GM12891 (cell line): ENCODE measurements at places on chromosomes 5 and 9.

- no peak for DNase-seq
These were observed 73.1 kb upstream of the SAP30L start for GRCh38 chr5:154372661-154373060.

- DNase-seq = no peak
These were observed 369.1 kb upstream of the SGCD start for GRCh38 chr5:155957884-155958283.

GRCh38 chr9:137412431-137412830, 10.5 kb downstream of the EXD3 start:
- DNase-seq = no peak

DNA sequence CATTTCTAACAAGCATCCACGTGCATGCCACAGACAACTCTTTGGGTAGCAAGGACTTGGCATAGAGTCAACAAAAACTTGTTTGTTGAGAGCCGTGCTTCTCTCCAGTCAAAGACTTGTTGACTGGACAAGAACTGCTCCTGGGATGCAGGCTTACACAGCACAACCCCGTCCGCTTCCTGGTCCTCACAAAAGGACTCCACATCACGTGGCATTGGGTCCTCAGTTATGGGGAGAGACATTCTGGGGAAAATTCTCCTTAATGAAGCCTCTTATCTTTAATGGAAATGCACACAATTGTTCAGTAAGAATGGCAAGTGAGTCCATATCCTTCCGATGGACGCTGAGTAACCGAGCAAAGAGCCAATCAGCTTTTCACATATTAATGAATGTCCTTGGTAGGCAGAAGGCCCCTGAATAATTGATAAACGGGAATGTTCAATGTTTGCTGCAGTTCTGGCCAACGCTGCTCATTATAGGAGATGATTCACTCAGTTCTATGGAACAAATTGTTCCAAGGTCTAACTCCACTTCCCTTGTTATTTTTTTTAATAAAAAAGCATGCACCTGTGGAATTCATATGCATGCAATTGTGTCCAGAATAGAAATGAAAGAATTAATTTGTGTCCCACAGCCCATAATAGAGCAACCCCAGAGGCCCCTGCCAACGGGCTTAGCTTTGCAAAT, 97.0 kb upstream of the ZNF366 start:
- no peak for DNase-seq

DNA sequence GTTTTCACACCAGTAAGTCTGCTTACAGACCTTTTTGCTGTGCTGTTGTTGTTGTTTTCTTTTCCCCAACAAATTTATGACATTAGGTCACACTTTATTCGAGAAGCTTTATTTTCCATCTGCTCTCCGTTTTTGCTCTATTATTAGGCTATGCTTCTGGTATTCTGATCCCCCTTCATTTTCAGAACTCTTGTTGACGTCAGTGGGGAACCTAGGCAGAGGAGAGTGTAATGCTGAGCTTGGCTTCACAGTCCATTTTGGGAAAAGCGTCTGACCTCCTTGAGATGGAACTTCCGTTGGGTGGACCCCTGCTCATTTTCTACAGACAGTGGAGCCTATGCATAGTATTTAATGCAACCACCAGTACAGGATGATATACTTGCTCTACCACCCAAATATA, 387.9 kb upstream of the MEF2C start:
- no peak for DNase-seq

DNA sequence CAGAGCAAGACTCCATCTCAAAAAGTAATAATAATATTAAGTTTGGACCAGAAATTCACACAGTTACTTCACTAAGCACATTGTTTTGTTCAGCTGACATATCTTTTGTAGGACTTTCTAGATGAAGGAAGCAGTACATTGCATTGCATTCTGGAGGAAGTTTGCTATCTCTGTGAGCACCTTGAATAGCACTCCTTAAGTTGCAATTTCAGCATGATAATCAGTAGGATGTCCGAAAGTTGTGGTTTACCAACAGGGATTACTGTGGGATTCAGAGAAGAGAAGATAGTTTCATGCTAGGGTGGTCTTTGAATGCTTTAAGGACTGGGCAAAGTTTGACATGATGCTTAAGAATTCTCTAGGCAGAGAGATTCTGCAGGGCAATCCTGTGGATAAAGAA, 18.4 kb upstream of the TTC23L start:
- DNase-seq = no peak

DNA sequence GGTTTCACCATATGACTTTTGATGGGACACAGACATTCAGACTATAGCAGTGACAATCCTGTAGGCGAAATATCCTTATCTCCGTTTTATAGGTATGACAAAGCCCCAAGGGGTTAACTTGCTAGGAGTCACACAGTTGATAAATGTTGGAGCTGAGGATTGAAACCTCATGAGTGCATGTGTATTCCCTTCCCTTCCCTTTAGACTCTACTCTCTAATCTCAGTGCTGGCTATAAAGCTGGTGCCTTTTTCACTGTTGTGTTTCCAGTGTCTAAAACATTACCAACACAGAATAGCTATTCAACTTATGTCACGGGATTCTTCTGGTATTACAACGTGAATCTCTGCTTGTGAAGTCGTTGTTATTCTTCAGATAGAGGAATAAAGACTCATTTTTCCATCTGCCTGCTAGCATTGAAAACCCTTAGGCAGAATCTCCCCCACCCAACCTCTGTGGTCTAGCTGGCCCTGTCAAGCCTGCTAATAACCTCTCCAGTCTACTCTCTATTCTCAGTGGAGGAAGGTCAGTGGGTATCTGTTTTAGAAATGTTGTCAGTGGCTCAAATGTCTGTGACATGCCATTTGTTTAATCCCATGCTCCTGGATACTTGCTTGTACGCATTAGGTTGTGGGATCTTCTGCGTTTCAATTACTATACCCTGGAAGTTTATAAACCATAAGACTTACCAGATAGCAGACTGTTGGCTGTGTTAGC, 121.2 kb downstream of the TLE4 start:
- no peak for DNase-seq

GRCh38 chr9:73073337-73074175, 78.1 kb upstream of the ANXA1 start:
- DNase-seq = no peak

DNA sequence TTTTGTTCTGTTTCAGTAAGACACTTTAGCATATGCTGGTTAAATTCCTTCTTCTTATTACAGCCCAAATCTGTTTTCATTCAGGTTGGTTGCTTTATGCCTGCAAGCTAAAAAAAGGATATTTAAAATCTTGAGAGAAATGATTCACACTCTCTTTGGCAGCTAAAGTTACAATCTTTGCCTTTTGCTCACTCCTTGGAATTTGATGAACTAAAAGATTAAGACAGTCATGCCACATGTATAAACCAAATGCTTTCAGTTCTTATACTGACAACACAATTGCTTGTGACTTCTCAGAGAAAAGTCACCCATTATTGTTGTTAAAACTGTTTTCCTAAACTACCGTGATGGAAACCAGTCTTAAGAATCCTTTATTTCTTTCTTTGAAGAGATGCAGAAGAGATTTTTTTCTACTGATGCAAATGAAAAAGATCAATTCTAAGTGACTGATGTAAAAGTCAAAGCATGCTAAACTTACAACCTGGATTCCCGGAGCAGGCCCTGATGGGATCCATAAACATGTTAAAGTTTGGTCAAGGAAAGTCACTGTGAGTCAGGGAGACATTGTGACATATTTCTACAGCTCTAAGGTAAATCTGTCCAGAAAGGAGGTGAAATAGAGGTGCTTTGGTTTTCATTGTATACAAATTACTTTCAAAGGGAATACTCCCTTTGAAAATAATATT, 144.2 kb upstream of the CDH10 start:
- no peak for DNase-seq

DNA sequence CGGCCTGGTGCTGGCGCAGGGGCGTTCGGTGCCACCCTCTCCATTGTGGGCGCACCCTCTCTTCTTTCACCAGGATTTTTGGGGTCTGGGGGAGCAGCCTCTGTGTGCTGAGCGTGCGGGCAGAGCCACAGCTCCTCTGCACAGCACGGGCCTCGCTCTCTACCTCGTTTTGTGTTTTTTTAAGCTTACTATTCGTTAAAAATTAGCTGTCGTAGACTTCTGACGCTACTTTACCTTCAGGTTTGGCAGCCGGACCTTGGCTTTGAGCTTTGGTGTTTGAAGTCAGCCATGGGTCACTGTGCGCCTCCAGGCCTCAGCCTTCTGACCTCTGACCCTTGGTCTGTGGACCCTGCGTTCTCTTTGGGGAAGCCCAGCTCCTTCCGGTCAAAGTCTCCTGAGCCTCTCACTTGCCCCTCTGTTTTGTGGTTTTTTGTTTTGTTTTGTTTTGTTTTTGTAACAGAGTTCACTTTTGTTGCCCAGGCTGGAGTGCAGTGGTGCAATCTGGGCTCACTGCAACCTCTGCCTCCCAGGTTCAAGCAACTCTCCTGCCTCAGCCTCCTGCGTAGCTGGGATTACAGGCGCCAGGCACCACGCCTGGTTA, 88.2 kb upstream of the CACNA1B start:
- DNase-seq = no peak

GRCh38 chr5:58318468-58318867, 141.4 kb downstream of the PLK2 start:
- no peak for DNase-seq
